ENCODE measurements at places on chromosomes 7 and 10. TPM values are rescaled to one million over a fixed set of nuclear protein-coding genes. Genes with fewer than 3 reads are reported as not detected.
A peak's percentile ranks its signal among the peaks of the same experiment; 100 is the strongest.

DNA sequence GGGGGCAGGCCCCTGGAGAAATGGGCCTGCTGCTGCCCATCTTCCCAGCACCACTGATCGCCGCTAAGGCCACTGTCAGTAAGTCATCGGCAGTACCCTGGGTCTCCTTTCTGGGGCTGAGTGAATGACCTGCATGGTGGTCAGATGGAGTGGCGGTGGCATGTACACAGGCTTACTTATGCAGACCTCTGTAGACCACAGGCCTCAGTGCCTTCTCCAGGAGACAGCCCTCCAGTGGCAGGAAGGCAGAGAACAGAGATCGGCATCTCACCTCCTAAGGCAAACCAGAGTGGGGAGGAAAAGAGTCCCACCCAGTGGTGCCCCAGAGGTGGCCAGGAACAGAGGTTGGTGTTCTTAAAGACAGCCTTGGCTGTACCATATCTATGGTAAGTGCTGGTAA, 22.8 kb upstream of the LRRC4 start:
- peak; percentile 45 for ATAC-seq

DNA sequence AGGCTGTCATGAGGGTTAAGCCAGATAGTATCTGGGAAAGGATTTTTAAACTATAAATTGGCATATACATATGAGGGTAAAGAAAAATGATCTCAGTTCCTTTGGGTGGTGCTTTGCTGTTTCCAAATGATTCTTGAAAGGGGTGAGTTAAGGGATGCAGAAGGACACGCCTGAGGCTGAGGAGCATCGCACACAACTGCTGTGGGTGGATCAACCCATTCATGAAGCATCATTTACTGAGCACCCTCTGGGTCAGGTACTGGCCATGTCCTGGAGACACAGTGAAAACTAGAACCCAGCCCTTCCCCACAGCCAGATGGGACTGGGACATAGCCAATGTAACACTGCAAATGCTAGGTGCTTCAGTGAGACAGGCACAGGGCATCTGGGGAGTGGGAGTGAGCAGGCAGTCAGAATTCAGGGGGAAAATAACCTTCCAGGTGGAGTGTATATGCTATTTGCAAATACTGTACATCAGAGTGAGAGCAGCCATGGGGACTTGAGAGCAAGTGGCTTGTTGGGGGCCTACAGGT, 112.1 kb downstream of the WDFY4 start:
- no peak for ATAC-seq

- ATAC-seq = no peak
Measured at GRCh38 chr7:39621261-39621660, 2.1 kb upstream of the RALA start.

Gene CPVL
- 9.7 TPM for total RNA-seq

GRCh38 chr10:106898446-106898845, 266.1 kb downstream of the SORCS1 start:
- no peak for ATAC-seq

Gene PSMG3
- total RNA-seq = 51.0 TPM

DNA sequence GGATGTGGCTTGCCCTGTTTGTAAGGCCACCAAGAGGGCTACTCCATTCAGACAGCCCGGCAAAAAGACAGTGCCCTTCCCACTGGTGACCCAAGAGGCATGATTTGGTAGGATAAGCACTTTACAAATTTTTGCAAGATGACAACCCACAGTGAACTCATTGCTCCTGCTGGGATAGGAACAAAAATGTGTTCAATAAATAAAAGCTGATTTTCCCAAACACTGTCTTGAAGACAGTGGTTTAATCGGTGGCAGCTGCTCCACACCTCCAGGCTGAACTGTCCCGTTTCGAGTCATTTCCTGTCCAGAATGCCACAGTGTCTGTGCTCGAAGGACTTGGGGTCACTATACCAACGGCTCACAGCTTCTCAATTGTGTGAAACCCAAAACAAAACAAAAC, 45.1 kb upstream of the NPTX2 start:
- ATAC-seq = no peak

Gene METTL27
- total RNA-seq = 0.75 TPM

DNA sequence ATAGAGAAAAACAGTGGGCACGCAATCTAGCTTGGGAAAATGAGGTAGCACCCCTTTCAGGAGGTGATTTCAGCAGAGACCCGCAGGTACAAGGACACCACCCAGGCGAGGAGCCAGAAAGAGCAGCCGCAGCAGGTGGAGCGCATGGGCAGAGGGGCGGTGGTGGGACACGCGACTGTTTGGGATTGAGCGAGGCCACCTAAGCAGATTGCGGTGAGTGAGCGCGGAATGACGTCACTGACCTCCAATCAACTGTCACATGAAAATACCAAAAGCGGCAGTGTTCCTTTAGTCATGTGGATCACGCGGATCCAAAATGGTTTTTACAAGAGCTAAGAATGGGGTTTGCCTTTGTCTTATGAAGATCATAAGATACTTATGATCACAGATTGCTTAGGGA, 40.2 kb upstream of the SLC26A3 start:
- no peak for ATAC-seq

DNA sequence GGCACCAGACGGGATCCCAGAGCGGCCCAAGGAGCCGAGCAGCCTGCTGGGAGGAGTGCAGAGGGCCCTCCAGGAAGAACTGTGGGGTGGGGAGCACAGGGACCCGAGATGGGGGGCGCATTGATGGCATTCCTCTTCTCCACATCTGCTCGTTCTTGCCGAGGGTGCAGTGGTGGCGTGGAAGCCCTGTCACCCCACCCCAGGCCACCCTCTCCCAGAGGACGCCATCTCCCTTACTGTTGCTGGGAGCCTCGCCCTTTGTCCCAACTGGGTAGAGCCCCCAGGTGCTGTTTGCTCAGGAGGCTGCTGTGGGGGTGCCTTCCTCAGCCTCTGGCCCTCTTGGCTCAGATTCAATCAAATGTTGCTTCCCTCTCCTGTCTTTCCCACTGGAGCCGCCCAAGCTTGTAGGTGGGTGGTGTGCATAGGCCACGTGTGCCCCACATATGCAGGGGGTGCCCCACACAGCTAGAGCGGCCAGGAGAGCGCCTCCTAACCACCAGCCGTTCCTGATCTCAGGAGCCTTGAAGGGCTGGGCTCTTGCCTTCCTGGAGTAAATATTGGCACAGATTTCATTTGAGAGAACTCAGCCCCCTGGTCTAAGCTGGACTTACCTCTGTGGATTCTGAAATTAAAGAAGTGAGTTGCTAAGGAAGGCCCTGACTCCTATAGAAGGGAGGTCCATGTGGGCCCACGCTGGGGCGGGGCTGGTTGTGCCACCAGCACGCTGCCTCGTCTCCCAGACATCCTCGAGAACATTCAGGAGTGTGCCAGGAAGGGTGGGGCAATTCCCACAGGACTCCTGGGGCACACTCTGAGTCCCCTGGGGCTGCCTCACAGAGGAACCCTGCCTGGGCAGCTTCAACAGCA, 39.2 kb downstream of the ZNF467 start:
- peak; percentile 68 for ATAC-seq

Gene CCDC71L
- total RNA-seq = 16.6 TPM

Gene PWWP2B
- total RNA-seq = 11.8 TPM

DNA sequence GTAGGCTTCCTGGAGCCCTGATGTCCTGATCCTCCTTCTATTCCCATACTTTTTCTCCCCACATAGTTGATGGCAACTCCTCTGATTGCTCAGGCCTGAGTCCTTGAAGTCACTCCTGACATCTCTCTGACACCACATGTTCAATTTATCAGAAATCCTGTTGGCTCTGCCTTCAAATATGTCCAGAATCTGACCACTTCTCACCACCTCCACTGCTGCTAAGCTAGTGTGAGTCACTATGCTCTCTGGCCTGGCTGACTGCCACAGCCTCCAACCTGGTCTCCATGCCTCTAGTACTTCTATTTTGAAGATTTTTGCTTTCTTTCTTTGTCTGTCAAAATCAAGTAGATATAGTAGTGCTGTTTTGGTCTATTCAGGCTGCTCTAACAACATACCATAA, 53.0 kb downstream of the TMEM229A start:
- no peak for ATAC-seq

DNA sequence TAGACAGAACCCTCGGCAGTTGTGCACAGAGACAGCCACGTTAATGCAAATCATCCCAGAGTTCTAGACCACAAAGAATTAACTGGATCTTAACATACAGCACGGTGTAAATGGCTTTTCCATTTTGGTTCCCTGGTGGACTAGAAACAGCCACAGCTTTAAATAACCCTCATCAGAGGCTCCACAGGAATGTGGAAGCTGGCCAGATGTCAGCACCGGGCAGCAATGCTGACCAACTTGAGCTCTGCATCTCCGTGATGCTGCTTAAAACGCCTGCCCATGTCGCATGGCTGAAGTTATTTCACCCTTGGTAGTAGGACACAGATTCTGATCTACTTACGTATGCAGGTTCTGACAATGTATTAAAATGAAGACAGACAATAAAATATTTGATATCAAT, 24.5 kb downstream of the RSU1 start:
- ATAC-seq = no peak

GRCh38 chr7:135911099-135911498, 66.1 kb downstream of the MTPN start:
- ATAC-seq = peak; percentile 38

DNA sequence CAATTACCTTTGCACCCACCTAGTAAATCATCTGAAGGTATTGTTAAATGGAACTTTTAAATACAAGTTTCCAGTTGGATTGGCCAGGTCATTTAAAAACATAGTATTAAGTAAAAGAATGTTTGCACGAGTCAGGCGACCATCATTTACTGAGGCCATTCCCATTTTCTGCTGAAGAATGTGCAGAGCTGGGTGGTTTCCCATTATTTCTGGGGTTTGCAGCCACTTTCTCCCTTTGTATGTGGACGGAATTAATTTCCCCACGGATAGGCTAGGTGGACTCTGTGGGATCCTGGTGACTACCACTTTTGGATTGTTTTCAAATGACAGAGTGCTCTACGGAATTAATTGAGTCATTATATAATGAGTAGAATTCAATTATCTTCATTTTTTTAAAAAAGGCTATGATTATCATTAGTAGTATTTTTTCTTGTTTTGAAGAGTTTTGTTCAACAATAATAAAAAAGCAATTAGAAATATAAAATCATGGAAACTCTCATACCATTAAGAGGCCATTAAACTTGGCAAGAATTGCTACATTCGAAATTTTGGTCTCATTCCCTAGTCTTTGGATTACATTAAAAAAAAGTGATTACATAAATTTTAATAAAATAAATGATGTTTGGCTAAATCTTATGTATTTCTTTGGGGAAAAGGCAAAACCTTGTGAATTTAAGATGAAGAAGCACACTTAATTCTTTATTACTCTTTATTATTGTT, 120.4 kb upstream of the FZD8 start:
- no peak for ATAC-seq

Gene H2BK1
- 0.96 TPM for total RNA-seq

Gene GHRHR
- total RNA-seq = not detected

DNA sequence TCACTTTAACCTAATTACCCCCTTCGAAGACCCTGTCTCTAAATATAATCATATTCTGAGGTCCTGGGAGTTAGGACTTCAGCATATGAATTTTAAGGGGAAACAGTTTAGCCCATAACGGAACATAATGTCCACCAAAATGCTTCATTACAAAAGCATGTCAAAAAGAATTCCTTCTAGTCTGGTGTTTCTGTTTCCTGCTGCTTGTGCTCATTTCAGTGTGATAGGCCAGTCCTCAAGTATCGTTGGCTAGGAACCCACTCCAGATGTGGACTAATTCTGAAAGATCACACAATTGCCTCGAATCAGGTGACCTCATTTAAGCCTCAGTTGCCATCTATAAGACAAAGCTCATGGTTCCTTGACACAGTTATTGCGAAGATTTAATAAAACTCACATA, 29.6 kb downstream of the INPP5F start:
- ATAC-seq = no peak

DNA sequence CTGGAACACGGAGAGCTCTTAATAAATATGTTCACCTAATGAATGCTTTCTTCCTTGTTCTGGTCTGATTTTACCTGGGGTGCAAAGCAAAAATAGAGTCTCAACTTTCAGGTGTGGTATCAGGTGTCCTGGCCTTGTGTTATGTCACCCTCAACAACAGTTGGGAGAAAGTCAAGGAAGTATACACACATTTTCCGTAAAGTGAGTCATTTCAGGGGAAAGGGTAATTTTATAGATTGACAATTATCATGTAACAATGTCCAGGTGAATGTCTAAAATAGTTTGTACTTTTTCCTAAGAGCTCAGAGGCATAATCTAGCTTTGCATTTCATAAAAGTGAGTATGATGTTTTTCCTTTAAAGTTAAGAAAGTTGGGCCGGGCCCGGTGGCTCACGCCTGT, 287.4 kb downstream of the SKIDA1 start:
- no peak for ATAC-seq

Gene LFNG
- total RNA-seq = 8.1 TPM

- no peak for ATAC-seq
Measured at GRCh38 chr10:47295411-47295810, 4.6 kb upstream of the GDF10 start.

GRCh38 chr7:79176859-79177477, 276.5 kb downstream of the MAGI2 start:
- ATAC-seq = no peak

Gene MORN4
- total RNA-seq = 7.7 TPM

Gene EPO
- total RNA-seq = not detected

DNA sequence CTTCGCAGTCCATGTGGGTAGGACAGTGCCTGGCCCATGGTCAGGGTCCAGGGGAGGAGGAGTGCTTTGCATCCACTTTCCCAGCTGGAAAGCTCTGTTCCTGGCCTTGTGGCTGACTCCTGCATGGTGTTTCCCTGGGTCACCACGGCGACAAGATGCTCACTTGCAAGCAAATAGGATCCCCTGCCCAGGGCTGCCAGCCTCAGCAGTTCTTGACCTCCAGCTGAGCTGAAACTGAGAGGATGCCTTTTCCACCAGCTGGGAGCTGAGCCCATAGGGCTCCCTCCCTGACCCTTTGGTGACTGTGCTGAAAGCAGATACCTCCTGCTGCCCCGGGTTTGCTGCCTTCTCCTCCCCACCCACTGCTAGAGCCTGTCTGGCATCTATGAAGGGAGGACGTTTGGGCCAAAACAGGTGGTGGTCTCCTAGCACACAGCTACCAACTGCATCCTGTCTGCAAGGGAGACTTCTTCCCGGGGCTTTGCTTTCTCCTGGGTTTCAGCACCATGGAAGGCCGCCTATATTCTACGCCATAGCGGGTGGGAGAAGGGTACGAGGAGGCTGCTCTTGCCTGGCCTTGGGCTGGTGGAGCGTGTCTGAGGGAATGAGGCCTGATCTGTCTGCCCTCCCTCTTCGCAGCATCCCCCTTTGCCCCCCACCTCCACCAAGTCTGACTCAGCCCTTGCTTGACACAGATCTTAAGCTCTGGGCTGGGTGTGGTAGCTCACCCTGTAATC, 34.4 kb downstream of the UBTD1 start:
- ATAC-seq = peak; percentile 82

DNA sequence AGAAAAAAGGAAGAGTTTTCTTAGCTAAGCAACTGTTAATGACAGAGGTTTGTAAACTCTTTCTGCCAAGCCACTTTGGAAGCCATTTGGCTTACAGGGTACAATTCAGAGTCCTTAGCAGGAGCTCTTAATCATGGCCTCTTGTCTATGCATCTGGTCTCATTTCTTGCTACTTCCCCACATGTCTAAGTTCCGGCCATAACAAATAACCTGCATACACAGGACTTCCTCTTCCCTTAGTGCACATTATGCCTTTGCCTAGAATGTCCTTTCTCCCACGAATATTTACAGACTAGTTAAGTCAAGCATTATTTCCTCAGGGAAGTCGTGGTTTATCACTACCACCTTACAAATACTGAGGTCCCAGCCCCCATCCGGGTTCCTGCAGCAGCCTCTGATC, 8.6 kb upstream of the UPF2 start:
- no peak for ATAC-seq

GRCh38 chr7:138008588-138009349, 6.9 kb upstream of the CREB3L2 start:
- ATAC-seq = peak; percentile 57

Gene TEX36
- total RNA-seq = not detected

Data from motor neuron (in vitro differentiated cells).